ENCODE measurements at places on chromosomes 2 and 18.

- DNase-seq: no peak
These were observed 40.6 kb upstream of the MRPL19 start for GRCh38 chr2:75605770-75606529.

GRCh38 chr2:67455219-67456142, 58.3 kb downstream of the ETAA1 start:
- DNase-seq: no peak

DNA sequence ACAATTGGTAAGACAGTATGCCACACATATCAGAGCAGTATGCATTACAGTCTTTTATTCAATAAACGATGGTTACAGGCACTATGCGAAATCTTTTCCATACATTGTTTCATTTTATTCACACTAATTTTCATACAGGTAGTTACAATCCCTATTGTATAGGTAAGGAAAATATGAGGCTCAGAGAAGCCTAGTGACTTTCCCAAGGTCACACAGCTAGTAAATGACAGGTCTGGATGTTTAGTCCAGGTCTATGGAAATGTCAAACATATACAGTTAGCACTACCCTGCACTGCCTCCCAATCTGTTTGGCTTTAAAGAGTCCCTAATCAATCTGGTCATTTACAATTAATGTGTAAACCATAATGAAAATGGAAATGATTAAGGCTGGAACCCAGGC, 372.2 kb downstream of the MTX2 start:
- no peak for DNase-seq

DNA sequence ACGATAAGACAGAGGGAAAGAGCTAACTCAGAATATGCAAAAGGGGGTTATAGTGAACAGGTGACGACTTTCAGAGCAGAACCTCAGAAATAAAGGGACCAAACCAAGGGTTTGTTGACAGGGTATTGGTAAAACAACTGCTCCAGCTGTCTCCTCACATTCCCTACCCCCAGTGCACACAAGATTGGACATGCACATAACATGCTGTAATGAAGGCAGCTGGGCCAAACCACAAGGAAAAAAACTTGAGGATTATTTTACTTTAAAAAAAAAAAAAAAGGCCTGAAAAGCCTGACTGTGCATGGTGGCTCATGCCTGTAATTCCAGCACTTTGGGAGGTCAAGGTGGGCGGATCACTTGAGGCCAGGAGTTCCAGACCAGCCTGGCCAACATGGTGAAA, 3.5 kb downstream of the RBM43 start:
- DNase-seq: no peak

GRCh38 chr18:58687871-58688308, 16.6 kb downstream of the MALT1 start:
- no peak for DNase-seq

DNA sequence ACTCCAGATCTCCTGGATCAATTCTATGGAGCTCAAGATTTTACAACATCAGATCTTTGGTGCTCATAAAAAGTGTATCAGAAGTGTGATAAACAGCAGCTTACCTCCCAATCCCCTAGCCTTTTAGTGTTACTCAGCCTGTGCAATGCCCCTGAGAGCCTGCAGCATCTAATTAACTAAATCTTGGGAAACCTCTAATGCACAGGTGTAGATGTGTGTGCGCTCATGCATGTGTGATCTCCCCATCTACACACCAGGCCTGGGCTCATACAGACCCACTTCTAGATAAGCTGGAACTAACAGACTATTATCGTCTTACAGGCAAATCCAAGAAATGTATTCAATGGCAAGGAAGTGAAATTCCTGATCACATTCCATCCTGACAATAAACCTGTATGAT, 7.5 kb downstream of the SUCLG1 start:
- DNase-seq: no peak

DNA sequence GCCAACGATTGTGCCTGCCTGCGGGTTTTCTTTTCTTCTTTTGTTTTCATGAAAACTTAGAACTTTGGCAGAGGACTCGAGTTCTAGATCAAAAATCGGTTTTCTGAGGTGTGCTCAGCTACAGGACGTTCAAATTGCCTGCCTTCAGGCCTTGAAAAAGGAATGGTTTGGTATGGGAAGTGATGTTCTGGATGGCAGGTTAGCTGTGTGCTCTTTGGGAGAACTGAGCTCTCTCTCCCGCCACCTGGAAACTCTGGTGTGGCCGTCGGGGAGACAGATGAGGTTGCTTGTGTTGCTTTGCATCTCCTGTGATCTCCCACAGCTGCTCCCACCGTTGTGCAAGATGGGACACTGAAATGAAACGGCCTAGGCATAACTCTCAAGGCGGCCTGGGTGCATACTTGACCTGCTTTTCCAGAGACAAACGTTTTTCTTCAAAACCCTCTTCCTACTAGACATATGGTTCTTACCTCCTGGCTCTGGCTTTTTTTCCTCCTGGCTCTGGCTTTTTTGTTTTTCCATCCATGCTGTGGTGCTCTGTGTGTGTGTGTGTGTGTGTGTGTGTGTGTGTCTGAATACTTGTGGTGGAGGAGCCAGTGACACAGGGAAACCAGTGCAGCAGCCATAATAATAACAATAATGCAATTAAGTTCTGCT, 2.0 kb downstream of the FMNL2 start:
- no peak for DNase-seq

- no peak for DNase-seq
These were observed 51.0 kb downstream of the AQP12A start for GRCh38 chr2:240742602-240743095.

GRCh38 chr2:200681697-200682096, 95.9 kb downstream of the AOX1 start:
- DNase-seq: no peak

DNA sequence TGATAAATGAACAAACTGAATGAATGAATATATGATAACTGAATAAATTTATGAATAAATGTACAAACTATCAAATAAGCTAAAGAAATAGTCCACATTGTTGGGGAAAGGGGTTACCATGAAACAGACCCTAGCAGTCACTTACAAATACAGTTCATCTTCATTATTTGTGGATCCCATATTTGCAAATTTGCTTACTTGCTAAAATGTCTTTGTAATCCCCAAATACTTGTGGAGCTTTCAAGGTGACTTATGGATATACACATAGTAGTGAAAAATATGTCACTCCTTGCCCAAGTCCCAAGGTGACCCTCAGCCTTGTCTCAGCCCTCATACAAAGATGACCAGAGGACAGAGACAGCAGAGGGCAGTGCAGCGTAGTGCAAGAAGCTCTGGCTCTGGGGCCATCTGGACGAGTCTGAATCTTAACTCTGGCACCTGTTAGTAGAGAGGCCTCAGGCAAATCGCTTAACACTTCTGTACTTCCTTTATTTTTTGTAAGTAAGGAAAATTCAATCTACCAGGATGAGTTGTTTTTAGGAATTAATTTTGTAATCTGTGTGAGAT, 3.1 kb downstream of the PAIP2B start:
- DNase-seq: peak; percentile 41

- DNase-seq: no peak
These were observed 908.1 kb upstream of the FANCL start for GRCh38 chr2:59149271-59149670.

DNA sequence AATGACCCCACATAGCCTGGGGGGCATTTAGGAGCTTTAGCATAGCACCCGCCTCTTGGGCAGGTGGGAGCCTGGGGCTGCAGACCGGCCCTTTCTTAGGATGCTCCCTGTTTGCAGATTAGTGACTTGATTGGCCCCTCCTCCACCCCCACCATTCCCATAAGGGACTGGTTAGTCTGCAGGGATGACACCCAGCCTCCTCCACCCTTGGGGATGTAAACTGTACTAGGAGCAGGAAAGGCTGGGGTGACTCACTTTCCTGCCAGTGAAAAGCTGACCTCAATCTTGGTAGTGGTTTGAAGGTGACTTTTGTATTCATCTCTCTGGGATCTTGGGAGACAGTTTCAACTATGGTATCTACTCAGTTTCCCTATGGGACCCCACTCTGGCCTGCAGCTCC, 24.2 kb downstream of the CTIF start:
- no peak for DNase-seq

DNA sequence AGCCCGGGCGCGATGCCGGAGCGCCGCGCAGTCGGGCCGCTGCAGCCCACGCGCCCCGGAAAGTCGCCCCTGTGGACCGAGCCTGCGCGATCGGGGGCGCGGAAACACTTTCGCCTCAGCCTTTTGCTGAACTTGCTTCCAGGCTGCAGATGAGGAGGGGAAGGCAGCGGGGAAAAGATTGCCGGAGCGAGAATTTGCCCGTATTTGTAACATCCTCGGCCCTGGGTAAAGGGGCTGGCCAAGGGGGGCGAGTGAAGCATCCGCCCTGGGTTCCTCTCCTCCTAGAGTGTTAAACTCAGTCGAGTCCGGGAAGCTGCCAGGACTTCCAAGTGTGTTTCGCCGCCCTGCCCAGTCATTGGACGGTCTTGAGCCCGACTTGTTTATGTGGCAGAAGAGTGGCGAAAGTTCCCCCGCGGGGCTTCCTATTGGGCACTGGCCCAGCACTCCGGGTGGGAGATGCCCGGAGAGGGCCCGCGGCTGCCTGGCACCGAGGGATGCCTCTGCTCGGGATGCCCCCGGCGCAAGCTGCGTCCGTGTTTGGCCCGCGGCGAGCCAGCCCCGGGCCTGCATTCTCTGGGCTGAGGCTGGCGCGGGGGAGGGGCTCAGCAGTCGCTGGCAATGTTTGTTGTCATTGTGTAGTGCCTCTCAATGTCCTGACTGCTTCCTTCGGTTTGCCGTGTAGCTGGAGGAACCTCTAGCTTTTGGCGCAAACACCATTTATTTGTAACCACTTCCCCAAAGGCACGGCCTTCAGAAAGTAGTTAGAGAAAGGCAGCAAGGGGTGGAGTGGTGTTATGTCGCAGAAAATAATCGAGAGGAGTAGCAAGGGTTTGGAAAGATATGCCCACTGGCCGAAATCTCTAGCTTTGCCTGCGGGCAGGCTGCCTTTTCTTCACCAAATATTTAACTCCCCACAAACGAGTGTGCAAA, 1.1 kb downstream of the CYBRD1 start:
- peak; percentile 41 for DNase-seq

- DNase-seq: no peak
These were observed 2.3 kb upstream of the MAL start for GRCh38 chr2:95023222-95023597.

GRCh38 chr18:59633317-59633716, 63.9 kb downstream of the CCBE1 start:
- no peak for DNase-seq

DNA sequence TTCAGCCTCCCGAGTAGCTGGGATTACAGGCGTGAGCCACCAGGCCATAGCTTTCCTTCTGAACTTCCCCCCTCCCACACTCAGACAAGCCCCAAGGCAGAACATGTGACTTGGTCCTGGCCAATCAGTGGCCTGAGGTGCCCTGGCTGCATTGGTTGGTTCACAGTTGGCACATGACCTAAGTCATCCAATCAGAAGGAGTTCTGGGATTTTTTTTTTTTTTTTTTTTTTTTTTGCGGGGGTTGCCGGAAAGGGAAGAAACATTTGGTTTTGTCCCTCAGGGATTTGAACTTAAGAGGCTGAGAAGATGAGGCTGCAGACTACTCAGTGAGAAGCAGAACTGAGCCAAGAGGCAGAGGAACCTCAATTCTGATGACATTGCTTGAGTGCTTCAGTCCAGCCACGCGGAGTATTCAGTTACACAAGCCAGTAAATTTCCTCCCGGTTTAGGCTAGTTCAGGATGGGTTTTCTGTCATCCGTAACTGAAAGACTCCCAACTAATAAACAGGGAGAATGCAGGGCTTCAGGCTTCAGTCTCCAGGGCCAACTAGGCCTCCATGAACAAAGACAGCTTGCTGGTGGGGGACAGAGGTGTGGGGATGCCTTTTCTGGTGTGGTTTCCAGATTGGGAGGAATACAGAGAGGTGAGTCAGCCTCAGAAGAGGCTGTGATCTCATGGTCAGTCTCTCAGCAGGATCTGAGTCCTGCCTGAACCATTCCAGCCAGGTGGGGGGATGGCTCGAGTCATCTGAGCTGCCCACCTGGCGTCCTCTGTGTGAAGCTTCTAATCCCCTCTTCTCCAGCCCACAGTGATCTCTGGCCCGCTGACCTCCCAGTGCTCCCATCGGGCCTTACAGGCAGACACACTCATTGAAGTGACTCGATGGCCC, 9.2 kb downstream of the PTMA start:
- DNase-seq: peak; percentile 18

DNA sequence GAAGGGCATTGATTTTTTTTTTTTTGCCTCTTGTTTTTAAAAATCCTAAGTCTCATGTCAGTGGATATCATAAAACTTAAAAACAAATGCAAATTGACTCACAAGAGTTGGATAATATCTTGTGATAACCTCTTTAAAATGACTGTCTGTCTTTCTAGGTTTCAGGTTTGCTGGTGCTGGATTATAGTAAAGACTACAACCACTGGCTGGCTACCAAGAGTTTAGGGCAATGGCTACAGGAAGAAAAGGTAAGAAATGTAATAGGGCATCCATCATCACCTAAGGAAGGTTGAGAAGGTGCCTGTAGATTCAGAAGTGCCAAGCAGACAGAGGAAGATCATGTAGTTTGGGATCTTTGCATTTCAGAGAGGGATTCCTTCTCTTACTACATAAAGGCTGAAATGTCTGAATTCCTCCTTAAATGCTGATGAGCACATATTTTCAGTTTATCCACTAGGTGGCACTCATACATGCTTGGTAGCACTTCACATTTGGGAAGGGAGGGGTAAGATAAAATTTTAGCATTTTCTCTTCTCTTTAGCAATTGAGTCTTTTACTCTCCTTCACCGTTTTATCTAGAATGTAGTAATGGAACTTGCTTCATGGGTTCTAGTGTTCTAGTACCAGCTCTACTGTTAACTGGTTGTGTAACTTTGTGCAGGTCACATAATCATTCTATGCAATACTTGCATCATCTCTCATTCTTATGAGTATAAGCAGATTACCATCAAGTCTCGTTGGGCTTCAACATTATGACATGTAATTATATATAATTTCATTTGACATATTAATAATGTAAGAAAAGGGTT, 21.1 kb downstream of the CPS1 start:
- DNase-seq: peak; percentile 37

DNA sequence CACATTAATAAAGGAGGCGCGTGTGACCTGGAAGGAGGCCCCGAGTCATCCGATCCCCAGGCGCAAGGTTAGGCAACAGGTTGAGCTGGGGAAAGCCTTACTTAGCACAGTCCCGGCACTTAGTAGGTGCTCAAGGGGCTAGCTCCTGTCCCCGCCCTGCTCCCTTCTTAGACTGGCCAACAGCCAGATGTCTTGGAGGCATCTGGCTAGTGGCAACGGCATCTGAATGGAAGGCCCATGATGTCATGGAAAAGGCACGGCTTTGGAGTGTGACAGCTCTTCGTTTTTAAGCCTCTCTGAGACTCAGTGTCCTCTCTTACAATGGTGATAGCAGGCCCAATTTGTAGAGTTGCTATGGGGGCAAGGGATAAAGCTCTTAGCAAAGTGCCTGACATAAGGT, 258.3 kb downstream of the CYRIA start:
- DNase-seq: no peak

DNA sequence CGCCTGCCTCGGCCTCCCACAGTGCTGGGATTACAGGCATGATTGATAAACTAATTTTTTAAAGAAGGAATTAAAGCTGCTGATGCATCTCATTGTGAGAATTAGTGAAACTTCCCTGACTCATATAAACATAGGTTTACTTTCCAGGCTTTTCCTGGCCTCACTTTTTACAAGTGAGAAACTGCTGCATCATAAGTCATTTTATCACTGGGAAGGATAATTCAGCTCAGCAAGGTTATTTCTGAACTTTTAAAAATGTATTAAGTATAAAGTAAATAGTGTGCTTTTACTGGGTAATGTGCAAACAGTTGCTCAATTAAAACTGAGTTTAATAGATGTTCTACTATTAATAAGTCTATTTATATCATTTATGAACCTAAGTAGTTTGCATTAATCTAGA, 1130.3 kb upstream of the CDH2 start:
- DNase-seq: no peak
